ENCODE measurements at places on chromosomes 2 and 18.

GRCh38 chr2:207315131-207315530 lies 149.4 kb upstream of the KLF7 start:
- DNase-seq, result no peak

- DNase-seq, result no peak
These were observed 15.1 kb downstream of the PLCD4 start for GRCh38 chr2:218622606-218623365.

DNA sequence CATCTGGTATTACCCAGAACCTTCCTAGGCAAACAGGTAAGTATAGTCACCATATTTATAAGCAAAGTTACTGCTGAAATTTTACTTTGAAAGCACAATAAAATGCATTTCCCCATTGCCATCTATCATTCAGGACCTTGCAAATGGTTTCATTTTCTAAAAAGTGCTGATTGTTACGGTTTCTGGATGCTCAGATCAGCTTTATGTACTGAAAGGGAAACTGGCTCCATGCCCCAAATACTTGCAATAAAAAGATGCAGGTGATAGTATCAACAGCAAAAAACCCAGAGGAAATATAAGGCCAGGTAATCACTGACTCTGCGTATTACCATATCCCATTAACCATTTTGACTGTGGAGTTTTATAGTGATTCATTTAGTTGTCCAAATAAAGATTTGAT lies 1150.7 kb upstream of the CRIM1 start:
- DNase-seq, result no peak

DNA sequence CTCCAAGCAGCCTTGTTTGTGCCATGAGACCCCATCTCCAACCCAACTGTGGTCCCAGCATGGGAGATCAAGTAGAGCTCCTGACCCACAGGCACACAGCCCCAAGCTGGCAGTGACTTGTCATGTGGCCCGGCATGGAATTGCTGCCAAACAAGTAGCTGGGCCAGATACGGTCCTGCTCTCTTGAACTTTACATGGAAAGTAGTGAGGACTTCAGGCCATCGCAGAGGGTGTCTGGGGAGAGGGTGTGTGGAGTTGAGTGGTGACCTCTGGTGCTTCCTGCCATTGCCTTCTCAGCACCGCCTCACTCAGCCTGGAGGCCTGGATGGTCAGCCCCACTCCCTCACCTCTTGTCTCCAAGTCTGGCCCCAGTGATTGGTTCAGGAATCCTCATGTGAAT lies 10.9 kb upstream of the SLC4A3 start:
- no peak for DNase-seq

GRCh38 chr2:229467783-229468182 lies 196.7 kb upstream of the PID1 start:
- DNase-seq, result no peak

Data from glomerular endothelial cell (primary cell).